Activated CD4-positive, CD25-positive, alpha-beta regulatory T cell treated with anti-CD3 and anti-CD28 coated beads, Interleukin-2, amount 50 U/mL, for 16 hours (primary cell): ENCODE measurements at places on chromosomes 6 and 20.

GRCh38 chr6:159463119-159463829, 229.8 kb downstream of the SOD2 start:
- no peak for DNase-seq

- no peak for DNase-seq
Observed at GRCh38 chr6:107413966-107414645, 45.3 kb downstream of the PDSS2 start.

DNA sequence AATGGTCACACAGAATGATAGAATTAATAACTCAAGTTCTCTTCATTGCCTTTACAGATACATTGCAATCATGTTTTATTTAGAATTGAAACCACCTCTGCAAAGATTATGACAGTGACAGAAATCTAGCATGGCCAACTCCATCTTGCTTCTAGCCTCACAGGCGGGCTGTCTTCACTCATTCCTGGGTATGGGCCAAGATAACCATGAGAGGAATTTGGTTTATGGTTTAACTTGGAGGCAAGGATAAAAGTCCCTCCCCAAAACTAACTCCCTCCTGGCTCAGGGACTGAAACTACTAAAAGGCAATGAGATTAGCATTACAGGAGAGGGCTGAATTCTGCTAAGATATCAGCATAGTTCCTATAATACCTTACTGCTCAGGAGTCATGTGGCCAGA, 95.2 kb upstream of the CST7 start:
- DNase-seq: no peak

- no peak for DNase-seq
Observed at GRCh38 chr6:139940741-139941729, 566.6 kb upstream of the CITED2 start.

DNA sequence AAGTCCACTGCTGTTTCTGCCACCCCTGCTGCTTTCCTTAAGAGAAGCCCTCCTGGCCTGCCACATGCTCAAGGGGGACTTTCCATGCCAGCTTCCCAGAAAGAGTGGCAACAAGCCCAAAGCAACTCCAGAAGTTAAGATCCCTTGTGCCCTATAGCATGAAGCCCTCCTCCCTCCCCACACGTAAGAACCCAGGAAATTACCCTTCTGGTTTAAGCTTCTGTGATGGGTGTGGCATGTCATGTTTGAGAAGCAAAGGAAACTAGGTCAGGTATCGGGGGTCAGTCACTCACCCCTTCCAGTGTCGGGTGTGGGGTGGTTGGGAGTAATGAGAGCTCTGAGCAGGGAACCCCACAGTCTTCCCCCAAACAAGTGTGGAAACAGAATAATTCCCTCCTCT, 196.1 kb downstream of the LRFN2 start:
- DNase-seq: no peak

DNA sequence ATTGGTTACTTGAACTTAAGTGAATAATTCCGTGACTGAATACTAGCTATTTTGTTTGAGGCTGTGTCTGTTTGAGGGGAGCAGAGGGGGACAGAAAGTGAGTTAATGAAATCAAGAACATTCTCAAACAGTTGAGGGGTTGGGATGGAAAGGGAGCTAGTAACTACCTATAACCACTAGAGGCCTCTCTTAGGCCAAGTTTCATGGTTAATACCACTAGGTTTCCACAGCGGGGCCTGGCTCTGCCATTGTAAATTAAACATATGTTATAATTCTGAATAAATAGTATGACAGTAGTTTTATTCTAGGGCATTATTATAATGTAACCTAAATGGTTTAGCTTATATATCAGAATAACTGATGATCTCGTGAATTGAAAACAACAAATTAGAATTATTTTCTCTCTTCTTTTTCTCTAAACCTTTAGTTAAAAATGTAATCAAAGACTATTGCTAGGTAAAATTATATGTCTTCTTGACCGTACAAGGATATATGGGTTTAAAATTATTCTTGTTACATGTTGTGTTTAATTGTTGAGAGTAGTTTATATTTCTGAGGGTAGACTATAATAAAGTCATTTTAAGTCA, 108.1 kb downstream of the BCKDHB start:
- DNase-seq: no peak

GRCh38 chr20:48733296-48733790, 94.5 kb downstream of the PREX1 start:
- no peak for DNase-seq

DNA sequence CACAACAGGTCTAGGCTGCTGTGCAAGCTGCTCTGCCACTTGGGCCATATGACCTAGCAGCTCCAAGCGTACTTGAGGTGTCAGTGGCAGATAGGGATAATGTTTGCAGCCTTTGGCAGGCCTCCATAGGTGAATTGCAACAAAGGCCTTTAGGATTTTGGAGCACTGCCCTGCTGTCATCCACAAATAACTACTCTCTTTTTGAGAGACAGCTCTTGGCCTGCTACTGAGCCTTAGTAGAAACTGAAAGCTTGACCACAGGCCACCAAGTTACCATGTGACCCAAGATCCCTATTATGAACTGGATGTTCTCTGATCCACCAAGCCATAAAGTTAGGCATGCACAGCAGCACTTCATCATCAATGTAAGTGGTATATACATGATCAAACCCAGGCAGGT, 29.9 kb downstream of the FBXO30 start:
- no peak for DNase-seq

DNA sequence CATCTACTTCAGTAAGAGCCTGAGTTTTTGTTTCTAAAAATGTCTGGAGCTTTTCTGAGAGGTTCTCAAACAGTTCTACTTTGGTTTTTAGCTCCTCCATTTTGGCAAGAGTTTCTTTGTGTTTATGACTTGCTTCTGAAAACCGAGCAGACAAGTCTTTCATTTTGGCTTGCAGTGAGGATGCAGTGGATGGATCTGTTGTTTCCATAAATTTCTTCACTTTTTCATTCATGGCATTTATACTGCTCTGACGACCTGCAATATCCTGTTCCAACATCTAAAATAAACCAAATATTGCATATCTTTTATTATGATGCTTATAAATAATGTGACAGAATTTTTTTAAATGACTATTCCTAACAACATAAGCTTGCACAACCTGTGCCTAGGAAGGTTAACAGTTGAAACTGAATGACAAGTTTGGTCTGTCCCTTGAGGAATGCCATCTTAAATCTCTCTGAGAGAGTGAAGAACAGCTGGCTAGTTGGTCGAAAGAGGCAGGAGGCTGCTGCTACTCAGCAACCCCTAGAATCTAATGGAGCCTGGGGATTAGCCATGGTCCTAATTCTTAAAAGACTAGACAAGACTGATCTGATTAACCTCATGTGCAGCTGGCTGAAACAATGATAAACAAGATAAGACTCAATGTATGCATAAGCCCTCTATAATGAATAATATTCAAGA, 69.8 kb downstream of the DST start:
- DNase-seq: no peak

GRCh38 chr6:68186870-68187269, 448.2 kb upstream of the ADGRB3 start:
- no peak for DNase-seq

DNA sequence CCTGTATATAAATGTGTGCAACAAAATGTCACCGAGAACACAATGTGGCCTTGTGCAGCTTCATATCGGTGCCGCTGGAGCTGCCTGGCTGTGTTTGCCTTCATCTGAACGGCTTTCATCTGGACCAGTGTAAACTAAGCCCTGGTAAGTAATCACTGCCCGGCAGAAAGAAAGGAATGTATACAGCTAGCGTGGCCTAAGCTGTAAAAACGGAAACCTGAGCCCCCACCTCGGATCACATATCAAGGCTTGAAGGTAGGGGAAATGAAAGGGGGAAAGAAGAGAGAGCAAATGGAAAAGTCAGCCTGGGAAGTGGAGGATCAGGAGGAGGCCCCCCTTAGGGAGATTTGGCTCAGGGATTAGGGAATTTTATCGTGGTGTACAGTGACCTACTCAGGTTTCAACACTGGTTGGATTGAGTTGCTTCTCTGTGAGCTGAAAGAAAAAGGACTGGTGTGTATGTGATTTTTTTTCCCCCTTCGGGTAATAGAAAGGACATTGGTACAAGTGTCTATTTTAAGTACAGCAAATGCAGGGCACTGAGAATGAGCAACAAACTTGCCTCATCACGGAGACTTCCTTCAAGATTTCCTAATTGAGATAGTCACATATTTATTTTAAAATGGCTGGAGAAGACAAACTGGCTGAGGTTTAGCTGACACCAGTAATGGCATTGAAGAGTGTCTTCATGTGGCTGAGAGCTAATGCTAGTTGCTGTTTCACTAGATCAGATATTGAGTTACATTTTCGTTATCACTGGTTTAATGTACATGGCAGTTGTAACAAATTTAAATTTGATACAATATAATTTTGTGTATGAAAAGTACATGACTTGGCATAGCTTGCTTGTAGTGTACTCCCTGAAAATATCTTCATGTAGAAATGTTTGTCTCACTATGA, 3.5 kb downstream of the SOBP start:
- no peak for DNase-seq

DNA sequence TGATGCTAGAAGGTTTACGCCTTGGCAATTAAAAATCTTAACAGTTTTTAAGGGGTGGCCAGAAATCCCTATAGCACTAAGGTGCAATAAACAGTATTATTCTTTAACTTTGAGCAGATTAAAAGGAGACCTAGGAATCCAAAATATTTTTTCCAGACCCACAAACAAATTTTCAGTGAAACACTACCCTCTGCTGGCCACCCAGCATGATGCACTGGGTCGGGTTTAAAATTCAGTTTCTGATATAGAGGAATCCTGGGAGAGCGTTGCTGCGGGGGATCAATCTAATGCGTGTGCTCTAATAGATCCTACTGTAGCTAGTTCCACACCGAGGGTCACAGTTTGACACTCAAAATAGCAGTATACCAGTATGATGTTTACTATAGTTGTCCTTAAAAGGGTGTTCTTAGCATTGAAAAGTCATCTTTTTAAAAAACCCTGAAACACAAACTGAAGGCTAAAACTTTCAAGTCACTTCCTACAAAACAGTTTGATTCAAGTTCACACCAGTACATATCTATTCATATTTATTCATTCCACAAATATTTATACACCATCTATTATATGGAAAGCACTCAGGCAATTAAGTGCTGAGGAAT, 10.2 kb downstream of the UBE3D start:
- no peak for DNase-seq

DNA sequence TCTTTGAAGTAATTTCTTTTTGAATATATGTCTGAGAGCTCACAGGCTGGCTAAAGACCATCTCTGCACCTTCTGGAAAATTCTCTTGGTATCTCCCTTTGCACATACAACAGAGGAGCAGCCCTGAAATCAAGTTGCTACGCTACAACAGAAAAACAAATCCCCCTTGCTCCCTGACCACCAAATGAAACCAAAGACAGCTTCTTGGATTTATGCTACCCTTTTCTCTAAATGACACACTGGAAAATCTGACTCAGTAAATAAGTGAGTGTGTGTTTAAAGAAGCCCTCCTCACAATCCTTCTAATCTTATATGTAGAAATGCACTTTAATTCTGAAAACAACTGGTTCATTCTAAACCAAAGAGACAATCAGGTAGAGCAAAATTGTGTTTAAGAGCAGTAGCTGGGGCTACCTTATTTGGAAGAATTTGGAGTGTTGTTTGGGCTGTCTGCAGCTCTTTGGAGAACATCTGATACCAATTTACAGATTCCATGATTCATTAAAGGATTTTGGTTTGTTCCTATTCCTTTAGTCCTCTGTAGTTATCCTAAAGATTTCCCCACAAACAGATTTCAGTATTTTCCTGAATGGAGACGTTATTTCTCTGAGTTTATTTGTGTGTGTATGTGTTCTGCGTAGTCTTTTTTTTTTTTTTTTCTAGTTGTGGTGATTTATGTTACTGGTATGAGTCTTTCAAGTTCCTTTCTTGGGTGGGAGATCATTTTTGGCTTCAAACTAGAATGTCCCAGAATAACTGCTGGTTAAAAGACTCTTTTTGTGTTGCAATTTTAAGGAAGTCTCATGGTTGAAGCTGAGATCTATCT, 36.4 kb upstream of the UTRN start:
- DNase-seq: no peak

DNA sequence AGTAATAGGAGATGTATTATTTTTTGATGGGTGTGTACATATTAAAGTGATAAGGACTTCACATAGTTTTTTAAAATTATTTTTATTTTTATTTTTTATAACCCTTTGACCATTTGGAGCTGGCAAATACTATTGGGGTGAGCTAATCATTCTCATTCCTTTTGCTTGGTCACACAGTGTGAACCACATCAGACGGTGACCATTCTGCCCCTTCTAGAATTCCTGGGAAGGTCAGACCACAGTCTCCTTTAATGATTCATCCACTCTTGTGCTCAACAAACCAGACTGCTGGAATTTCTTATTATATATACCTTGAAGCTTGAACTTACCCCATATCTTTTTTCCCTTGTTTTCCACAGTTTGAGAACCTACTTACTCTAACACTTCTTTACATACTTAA, 23.9 kb upstream of the PRL start:
- no peak for DNase-seq

DNA sequence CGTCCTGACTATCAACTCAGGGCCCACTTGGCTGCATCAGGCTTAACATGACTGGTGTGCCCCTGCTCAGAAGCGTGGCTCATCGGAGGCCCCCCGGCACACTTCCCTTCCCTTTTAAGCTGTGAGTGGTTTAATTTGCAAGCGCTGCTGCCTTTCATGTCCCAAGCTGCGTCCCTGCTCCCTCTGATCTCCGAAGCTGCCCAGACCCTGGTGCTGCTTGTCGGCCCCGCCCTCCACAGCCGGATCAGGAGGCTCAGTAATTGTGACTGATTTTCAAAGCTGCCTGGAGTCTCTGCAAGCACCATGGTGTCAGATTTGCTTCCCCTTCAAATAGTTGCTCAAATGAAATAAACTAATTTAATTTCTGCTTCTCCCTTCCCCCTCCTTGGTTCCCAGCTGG, 71.1 kb downstream of the CDH22 start:
- no peak for DNase-seq

GRCh38 chr6:161359618-161359945, 85.7 kb upstream of the AGPAT4 start:
- no peak for DNase-seq

- no peak for DNase-seq
Observed at GRCh38 chr20:63004607-63005364, 2.0 kb downstream of the BHLHE23 start.

- no peak for DNase-seq
Observed at GRCh38 chr6:119197271-119197670, 118.8 kb upstream of the FAM184A start.

DNA sequence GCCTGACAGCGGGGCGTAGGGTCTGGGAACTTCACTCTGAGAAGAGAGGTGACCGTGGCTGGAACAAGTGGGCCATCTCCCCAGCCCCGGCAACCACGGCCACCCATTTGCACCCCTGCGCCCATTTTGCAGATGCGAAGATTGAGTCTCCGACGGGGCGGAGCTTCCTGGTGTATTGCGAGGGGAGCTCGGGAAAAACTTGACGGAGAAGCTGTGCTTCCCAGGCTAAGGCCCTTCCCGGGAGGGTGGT, 653 bp downstream of the ZNF335 start:
- DNase-seq: no peak

GRCh38 chr20:1858871-1859270, 36.3 kb upstream of the SIRPA start:
- DNase-seq: no peak

DNA sequence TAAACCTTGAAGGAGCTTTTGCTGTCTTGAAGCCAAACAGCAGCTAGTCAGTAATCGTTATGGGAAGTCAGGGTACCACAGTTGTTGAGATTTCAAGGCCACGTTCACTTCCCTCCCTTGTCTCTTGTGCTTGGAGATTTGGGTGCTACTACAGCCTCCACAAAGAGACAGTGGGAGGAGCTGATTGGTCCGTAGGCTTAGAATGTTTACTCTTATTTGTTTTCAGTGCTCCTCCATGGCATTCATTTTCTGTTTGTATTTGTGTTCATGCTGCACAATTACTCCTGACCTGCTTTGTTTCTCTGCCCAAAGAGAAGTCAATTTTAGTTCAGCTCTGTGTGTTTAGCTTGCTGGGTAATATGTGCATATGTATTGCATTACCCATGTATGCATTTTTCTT, 147.7 kb downstream of the PRL start:
- DNase-seq: no peak
